Activated naive CD8-positive, alpha-beta T cell treated with anti-CD3 and anti-CD28 coated beads, Interleukin-2, amount 10 ng/mL, durations not matched to agents 7 days and 5 days (primary cell): ENCODE measurements at places on chromosomes 12 and 14. TPM values are rescaled to one million over a fixed set of nuclear protein-coding genes. Genes with fewer than 3 reads are reported as not detected.

Gene KRT83
- not detected for total RNA-seq

Gene ACIN1
- 212 TPM for total RNA-seq

Gene PRB3
- total RNA-seq = not detected

DNA sequence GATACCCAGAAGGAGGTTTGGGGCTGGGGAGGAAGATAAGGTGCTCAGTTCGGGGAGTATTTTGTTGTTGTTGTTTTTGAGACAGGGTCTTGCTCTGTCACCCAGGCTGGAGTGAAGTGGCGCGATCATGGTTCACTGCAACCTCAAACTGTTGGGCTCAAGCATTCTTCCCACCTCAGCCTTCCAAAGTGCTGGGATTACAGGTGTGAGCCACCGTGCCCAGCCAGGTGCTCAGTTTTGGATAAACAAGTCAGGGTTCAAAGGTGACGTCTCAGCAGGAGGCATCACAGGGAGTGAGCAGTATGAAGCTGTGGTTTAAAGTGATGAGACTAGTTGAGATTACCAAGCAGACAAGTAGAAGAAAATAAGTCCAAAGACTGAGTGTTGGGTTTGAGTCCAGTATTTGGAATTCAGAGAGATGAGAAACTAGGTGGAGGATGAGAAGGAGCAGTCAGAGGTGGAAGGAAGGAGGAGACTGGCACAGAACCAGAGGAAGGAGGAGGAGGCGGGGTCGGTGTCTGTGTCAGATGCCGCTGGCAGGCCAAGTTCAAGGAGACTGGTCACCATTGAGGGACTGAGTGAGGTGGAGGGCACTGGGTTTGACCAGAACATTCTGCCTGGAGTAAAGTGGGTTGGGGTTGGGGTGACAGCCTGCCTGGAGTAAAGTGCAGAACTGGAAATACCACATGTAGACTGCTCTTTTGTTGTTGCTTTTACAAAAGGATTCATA is 16.1 kb downstream of the SLC35E3 start:
- peaks cover 26% of the 10 kb centered on the region for H3K36me3 ChIP-seq
- H3K4me1 ChIP-seq = no peaks in the 10 kb centered on the region
- peak overlapping the region; percentile 22 for H3K27ac ChIP-seq
- DNase-seq = no peak
- no peaks in the 10 kb centered on the region for H3K27me3 ChIP-seq

DNA sequence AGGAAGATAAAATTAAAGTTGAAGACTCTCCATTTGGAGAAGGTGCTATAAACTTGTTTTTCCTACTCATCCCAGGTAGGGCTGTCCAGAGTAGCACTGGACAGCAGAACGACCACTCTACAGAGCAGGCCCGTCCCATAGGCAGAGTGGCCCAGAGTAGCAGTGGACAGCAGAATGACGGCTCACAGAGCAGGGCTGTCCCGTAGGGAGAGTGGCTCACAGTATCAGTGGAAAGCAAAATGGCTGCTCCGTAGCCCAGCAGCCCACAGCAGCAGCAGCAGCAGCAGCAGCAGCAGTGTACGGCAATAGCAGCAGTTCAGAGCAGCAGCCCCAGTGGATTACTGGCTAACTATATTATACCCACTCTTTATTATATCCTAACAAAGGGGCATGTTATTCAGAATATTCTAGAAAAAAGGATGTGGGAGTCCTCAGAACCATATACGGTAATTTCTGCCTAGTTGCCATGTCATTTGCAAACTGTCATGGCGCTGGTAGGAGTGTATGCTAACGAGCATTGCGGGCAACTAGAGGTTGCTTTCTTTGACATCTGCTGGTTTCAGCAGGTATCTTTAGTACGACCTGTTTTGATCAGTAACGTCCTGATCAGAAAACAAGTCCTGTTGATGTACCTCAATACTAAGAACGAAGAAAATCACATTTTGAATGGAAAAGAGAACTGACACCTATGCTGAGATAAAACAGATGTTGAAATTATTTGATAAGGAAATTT is 567.3 kb downstream of the SLC16A7 start:
- H3K27ac ChIP-seq = no peak overlapping the region
- no peaks in the 10 kb centered on the region for H3K4me1 ChIP-seq
- no peak for DNase-seq
- H3K4me3 ChIP-seq = no peak overlapping the region

Gene OASL
- total RNA-seq = 48.6 TPM

DNA sequence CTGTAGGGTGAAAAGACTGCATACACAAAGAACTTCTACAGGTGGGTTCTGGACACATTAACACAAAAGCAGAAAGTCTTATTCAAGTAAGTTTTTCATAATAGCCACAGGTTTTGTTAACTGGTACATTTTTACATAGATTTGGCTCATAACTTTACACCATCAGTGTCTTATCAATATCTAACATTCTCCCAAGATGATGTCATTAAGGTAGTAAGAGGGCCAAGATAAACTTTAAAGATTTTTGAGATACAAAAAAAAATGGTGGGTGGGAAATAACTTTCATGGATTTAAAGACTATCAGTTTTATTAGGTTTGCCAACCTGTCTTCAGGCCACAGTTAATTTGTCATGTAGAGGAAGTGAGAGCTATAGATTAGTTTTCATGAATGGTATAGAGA is 1.7 kb downstream of the SUPT16H start:
- H3K27ac ChIP-seq = peak overlapping the region; percentile 71
- H3K4me3 ChIP-seq = peak overlapping the region; percentile 78
- no peaks in the 10 kb centered on the region for H3K27me3 ChIP-seq
- no peak for DNase-seq
- H3K4me1 ChIP-seq = peaks cover 36% of the 10 kb centered on the region

DNA sequence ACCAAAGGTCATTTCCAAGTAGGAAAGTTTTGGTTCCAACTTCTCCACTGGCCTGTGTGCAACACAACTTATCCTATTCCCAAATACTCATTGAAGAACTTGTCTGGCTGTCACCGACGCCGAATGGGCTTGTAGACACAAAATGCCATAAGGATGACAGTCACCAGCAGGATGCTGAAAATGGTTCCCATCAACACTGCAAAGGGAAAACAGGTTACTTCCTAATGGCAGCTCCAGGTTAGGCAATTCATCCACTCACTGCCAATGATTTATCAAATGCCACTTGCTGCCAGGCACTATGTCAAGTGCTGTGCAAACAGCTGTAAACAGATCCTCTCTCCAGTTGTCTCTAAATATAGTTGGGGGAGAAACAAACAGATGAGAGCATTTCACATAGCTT is 6.1 kb downstream of the C12orf76 start:
- peaks cover 16% of the 10 kb centered on the region for H3K36me3 ChIP-seq
- DNase-seq = no peak
- no peaks in the 10 kb centered on the region for H3K27me3 ChIP-seq
- H3K4me3 ChIP-seq = no peak overlapping the region

DNA sequence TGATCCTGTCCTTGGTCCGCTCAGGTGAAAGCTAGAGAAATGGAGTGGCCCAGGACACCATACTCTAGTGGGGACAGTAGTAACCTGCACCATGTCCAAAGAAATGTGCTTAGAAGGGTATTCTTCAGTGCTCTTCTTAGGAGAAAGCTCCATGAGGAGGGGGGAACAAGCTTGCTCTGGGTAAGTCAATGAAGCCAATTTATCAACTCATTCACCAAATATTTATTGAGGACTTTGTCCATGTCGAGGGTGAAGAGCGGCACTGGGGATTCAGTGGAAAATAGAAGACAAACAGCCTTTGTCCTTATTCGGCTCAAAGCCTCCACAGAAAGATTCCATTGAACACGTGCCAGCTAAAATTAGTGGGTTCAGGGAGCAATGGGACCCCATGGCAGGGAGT is 677.8 kb downstream of the BCL11B start:
- no peak for DNase-seq
- H3K4me1 ChIP-seq = no peaks in the 10 kb centered on the region
- no peak overlapping the region for H3K27ac ChIP-seq
- H3K4me3 ChIP-seq = no peak overlapping the region
- H3K27me3 ChIP-seq = no peaks in the 10 kb centered on the region
- no peaks in the 10 kb centered on the region for H3K36me3 ChIP-seq

- H3K4me3 ChIP-seq = peak overlapping the region; percentile 81
- peaks cover 4% of the 10 kb centered on the region for H3K36me3 ChIP-seq
- peak; percentile 56 for DNase-seq
- H3K4me1 ChIP-seq = peaks cover 6% of the 10 kb centered on the region
- no peaks in the 10 kb centered on the region for H3K27me3 ChIP-seq
- H3K27ac ChIP-seq = peak overlapping the region; percentile 79
These were observed 1.3 kb upstream of the ANKRD9 start for GRCh38 chr14:102510616-102511520.

GRCh38 chr14:79278798-79279644 is 932.3 kb downstream of the DIO2 start:
- peaks cover 53% of the 10 kb centered on the region for H3K27me3 ChIP-seq
- no peaks in the 10 kb centered on the region for H3K4me1 ChIP-seq
- no peak overlapping the region for H3K27ac ChIP-seq
- H3K4me3 ChIP-seq = no peak overlapping the region
- H3K36me3 ChIP-seq = no peaks in the 10 kb centered on the region

DNA sequence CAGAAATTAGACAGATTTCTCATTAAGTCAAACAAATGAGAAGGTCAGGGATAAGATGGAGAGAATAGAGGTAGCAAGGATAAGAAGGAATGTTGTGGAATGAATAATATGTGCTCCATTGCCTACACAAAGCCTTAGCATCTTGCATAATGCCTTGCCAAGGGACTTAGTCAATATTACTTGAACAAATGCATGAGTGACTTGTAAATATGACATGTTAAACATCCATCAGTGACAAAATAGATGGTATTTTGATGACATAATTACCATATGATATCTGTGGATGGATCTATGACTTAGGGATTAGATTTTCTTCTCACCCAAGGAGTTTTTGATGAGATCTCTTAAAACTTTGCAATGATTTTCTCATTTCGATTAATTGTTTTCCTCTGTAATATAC is 194.1 kb upstream of the RASSF8 start:
- no peak for DNase-seq
- peaks cover under 1% of the 10 kb centered on the region for H3K27me3 ChIP-seq
- H3K4me1 ChIP-seq = no peaks in the 10 kb centered on the region
- H3K27ac ChIP-seq = no peak overlapping the region

- DNase-seq = no peak
- peaks cover 4% of the 10 kb centered on the region for H3K4me1 ChIP-seq
- no peaks in the 10 kb centered on the region for H3K36me3 ChIP-seq
- H3K27ac ChIP-seq = no peak overlapping the region
- H3K27me3 ChIP-seq = no peaks in the 10 kb centered on the region
These were observed 94.8 kb downstream of the SLC24A4 start for GRCh38 chr14:92417759-92418158.

DNA sequence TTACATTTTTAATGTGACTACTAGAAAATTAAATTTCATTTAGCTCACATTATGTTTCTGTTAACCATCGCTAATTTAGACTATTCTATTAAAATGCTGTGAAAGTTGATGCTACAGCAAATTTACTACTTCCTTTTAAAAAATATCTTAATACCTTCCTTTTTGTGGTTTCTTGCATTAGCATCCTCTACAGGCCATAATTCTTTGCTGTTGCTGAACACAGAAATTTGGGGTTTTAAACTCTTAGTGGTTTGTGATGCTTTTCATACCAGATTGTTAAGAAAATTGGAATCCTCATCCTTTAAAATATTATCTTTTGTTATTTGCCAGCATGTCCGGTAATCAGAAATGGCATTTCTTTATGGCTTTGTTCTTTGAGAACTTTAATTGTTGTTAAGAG is 18.1 kb downstream of the WNK1 start:
- no peaks in the 10 kb centered on the region for H3K27me3 ChIP-seq
- no peak overlapping the region for H3K27ac ChIP-seq
- peaks cover 12% of the 10 kb centered on the region for H3K36me3 ChIP-seq
- DNase-seq = no peak
- H3K4me1 ChIP-seq = peaks cover 31% of the 10 kb centered on the region
- no peak overlapping the region for H3K4me3 ChIP-seq

GRCh38 chr14:39367387-39367751 is 64.9 kb downstream of the FBXO33 start:
- no peak for DNase-seq
- H3K36me3 ChIP-seq = peaks cover 32% of the 10 kb centered on the region
- no peak overlapping the region for H3K4me3 ChIP-seq
- peaks cover 4% of the 10 kb centered on the region for H3K4me1 ChIP-seq

GRCh38 chr14:51168215-51168613 is 71.8 kb upstream of the TMX1 start:
- peaks cover 4% of the 10 kb centered on the region for H3K4me1 ChIP-seq
- no peaks in the 10 kb centered on the region for H3K27me3 ChIP-seq
- H3K27ac ChIP-seq = no peak overlapping the region

Gene EXOC3L4
- total RNA-seq = not detected

Gene FSCB
- not detected for total RNA-seq

Gene PLCZ1
- total RNA-seq = not detected

- peak; percentile 43 for DNase-seq
- peak overlapping the region; percentile 66 for H3K4me3 ChIP-seq
- H3K27me3 ChIP-seq = no peaks in the 10 kb centered on the region
- H3K36me3 ChIP-seq = peaks cover 48% of the 10 kb centered on the region
- peak overlapping the region; percentile 90 for H3K27ac ChIP-seq
- peaks cover 74% of the 10 kb centered on the region for H3K4me1 ChIP-seq
These were observed 28.4 kb downstream of the DGLUCY start for GRCh38 chr14:91142214-91142668.

Gene PHC1
- total RNA-seq = 23.9 TPM

- no peaks in the 10 kb centered on the region for H3K36me3 ChIP-seq
- H3K4me3 ChIP-seq = no peak overlapping the region
- DNase-seq = no peak
- no peaks in the 10 kb centered on the region for H3K4me1 ChIP-seq
- peak overlapping the region; percentile 55 for H3K27ac ChIP-seq
- H3K27me3 ChIP-seq = peaks cover 4% of the 10 kb centered on the region
These were observed 18.0 kb upstream of the APPL2 start for GRCh38 chr12:105253866-105254513.

Gene RAD9B
- 1.8 TPM for total RNA-seq

- no peak for DNase-seq
- no peak overlapping the region for H3K4me3 ChIP-seq
- no peaks in the 10 kb centered on the region for H3K27me3 ChIP-seq
- no peak overlapping the region for H3K27ac ChIP-seq
- H3K4me1 ChIP-seq = no peaks in the 10 kb centered on the region
These were observed 1339.2 kb downstream of the AACS start for GRCh38 chr12:126404293-126404881.

DNA sequence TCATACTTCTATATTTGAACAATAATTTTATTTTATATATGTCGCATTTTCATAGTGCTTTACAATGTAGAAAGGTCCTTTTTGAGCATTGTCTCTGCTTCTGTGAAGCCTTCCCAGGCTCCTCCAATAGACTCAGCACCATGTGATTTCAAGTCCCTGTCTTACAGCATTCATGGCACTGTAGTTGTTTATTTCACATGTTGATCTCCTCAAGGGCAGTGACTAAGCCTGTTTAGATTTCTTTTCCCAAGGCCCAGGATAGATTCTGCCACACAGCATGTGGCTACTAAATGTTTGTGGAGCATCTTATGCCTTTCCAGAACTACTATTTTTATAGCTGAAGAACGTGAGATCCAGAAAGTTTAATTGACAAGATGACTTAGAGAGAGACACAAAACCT is 391.7 kb downstream of the TMEM117 start:
- no peaks in the 10 kb centered on the region for H3K27me3 ChIP-seq
- H3K4me3 ChIP-seq = no peak overlapping the region
- no peak overlapping the region for H3K27ac ChIP-seq
- no peaks in the 10 kb centered on the region for H3K4me1 ChIP-seq
- no peak for DNase-seq

Gene FLVCR2
- total RNA-seq = 0.74 TPM

GRCh38 chr12:66365718-66366490 is 63.6 kb downstream of the HELB start:
- H3K27ac ChIP-seq = no peak overlapping the region
- DNase-seq = no peak
- H3K4me1 ChIP-seq = no peaks in the 10 kb centered on the region
- no peaks in the 10 kb centered on the region for H3K27me3 ChIP-seq
